Dermis blood vessel endothelial cell (primary cell): ENCODE measurements at places on chromosomes 3 and 15.

GRCh38 chr15:74592222-74592621 lies 23.4 kb upstream of the CLK3 start:
- no peak for DNase-seq

DNA sequence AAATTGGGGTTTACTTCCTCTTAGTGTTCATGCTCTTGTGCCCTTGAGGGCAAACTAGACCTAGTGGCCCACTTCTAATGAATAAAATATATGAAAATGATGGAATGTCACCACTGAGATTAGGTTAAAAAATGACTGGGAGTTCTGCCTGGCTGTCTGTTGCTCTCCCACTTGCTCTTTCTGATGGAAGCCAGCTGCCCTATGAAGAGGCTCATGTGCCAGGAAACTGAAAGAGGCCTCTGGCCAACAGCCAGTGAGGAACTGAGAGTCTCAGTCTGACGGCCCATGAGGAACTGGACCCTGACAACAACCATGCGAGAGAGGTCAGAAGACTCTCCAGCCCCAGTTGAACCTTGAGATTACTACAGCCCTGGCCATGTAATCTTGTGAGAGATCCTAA lies 107.1 kb upstream of the FHIT start:
- DNase-seq: no peak

DNA sequence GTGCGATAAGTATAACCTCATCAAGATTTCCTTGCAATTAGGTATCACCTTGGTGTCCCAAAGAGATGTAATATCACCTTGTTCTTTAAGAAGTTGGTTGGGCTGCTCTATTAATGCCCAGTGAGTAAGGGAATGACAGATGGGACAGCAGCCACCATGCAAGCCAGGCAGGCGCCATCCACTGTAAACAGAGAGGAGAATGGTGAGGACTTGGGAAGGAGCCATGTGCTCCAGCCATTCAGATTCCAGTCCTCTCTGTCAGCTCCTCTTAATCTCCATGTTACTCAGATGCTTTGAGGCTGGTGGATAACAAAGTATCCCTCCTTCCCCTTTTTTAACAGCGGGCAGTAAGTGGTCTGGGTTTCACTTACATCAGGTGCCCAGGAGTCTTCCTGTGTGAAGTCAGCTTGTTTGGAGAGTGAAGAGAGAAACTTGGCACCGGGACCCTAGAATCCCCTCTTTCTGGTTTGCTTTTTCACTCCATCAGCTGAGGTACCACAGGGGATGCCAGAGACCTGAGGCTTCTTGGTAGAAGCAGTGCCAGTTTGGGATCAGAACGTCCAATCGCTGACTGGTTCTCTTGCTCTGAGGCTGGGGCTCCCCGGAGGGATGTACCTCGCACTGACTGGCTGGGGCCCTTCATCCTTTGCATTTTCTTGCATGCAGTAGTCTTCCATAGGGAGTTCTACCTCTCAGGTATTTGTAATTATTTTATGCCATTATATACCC lies 29.5 kb downstream of the SLCO3A1 start:
- DNase-seq: no peak

DNA sequence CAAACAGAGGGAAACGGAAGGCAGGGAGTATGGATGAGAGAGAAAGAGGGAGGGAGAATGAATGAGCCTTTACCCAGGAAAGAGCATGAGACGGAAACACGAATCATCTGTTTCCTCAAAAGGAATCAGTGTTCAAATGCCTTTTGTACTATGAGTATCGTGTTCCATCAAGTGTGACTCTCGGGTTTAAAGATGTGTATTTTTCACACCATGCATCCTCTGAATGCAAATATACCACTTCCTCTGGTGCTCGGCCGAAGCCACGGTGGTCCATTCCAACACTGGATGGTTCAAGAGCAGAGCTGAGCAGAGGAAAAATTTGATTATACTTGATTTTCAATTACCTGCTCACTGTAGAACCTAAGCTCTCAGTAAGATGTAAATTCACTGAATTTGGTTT lies 505.1 kb downstream of the MECOM start:
- DNase-seq: no peak

DNA sequence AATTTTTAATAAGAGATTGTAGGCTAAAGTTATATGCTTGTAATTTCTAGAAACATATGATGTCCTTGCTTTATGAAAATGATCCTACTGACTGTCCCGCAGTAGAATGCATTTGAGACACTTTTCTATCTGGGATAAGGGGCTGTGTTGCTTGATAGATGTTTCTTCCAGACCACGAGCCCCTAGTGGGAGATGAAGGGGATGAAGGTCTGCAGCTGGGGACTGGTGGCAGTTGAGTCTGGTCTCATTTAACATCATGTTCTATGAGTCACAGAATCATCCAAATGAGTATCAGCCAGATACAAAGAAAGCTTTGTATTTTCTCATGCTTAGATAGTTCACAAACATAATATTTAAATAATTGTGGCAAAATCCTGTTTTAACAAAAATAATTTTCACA lies 84.3 kb upstream of the PRTG start:
- DNase-seq: no peak

GRCh38 chr3:143881095-143881494 lies 32.8 kb upstream of the SLC9A9 start:
- DNase-seq: peak; percentile 11

DNA sequence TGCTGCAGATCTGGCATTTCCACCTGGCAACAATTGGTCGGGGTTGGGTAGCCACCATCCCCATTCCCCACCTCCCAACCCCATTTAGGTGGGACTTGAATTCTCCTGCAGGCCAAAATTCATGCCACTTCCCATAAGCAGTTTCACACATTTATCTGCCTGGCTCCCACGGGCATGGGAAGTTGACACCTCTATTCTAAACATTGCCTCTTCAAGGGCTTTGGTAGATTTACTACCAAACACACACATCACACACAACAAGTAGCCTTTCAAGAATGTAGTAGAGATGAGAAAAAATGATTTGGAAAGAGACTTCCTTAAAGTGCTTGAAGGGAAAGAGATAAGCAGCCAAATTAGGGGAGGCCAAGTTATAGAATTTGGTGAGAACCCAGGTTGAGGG lies 30.9 kb downstream of the ZBTB38 start:
- DNase-seq: no peak

- no peak for DNase-seq
Measured at GRCh38 chr3:41565003-41565402, 365.7 kb downstream of the CTNNB1 start.
